ENCODE measurements at places on chromosomes 12 and 14. TPM values are rescaled to one million over a fixed set of nuclear protein-coding genes. Genes with fewer than 3 reads are reported as not detected.

FCF1 gene
- 25.9 TPM for total RNA-seq

DNA sequence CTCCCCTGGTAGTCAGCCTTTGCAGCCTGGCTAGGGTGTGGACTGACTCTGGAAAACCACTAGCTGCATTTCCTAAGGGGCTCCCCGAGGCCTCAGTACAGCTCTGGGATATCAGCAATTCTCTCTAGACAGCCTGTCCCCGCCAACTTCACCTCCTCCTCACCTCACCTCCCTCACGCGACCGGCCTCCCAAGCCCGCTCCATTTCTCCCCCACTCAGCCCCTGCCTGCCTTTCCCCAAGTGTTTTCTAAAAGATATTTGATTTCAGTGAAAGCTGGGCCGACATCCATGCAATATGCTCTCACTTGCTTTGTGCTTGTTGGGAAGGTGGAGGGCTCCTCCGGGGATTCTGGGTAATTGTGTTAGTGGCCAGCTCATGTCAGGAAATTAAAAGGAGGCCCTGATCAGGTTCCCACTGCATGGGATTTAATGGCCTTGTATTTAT is 91.8 kb downstream of the ESRRB start:
- no peak overlapping the region for H3K4me3 ChIP-seq
- DNase-seq = no peak
- H3K36me3 ChIP-seq = no peaks in the 10 kb centered on the region
- H3K4me1 ChIP-seq = no peaks in the 10 kb centered on the region
- H3K27ac ChIP-seq = no peak overlapping the region

GRCh38 chr12:123960029-123960735 is 12.4 kb downstream of the CCDC92 start:
- H3K27me3 ChIP-seq = no peaks in the 10 kb centered on the region
- peaks cover 1% of the 10 kb centered on the region for H3K36me3 ChIP-seq
- no peak overlapping the region for H3K4me3 ChIP-seq

GRCh38 chr14:79580906-79581305 is 630.4 kb downstream of the DIO2 start:
- peaks cover 67% of the 10 kb centered on the region for H3K4me1 ChIP-seq
- H3K27ac ChIP-seq = no peak overlapping the region
- DNase-seq = no peak

SNRPF gene
- 25.9 TPM for total RNA-seq

DNA sequence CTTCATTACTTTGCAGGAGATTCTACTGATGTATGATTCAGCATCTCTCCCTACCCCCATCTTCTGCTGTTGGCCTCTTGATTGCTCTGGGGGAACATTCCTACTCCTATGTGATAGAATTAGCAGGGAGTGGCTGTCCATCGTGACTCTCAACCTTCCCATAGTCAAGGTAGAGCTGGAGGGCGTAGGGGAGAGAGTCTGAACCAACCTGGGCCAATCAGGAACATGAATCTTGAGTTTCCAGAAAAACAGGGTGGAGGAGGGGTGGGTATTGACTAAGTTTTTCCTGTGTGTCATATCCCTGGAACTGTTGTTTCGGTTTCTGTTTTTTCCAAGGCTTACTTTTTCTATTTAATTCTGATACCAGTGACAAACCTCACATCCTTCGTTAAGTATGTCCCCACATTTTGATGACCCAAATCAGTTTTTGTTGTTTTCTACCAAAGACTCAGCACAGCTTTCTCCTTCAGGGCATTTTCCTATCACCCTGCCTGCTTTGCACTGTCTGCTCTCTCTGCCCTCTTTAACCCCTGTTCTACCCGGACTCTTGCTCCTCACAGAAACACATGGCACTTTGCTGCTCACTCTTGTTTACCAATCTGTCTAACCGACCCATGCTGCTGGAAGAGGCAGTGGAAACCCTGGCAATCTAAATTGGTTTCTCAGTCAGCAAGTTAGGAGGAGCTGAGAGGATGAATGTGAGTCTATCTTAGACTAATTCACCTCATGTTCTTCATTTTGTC is 1428.3 kb downstream of the AACS start:
- no peaks in the 10 kb centered on the region for H3K36me3 ChIP-seq
- no peaks in the 10 kb centered on the region for H3K4me1 ChIP-seq
- DNase-seq = no peak
- H3K27ac ChIP-seq = no peak overlapping the region
- no peak overlapping the region for H3K4me3 ChIP-seq
- no peaks in the 10 kb centered on the region for H3K27me3 ChIP-seq

GRCh38 chr12:2925322-2925995 is 33.7 kb upstream of the TEAD4 start:
- H3K27ac ChIP-seq = no peak overlapping the region
- DNase-seq = peak; percentile 13
- H3K27me3 ChIP-seq = no peaks in the 10 kb centered on the region
- peaks cover 18% of the 10 kb centered on the region for H3K4me1 ChIP-seq

- H3K27ac ChIP-seq = no peak overlapping the region
- H3K36me3 ChIP-seq = peaks cover 22% of the 10 kb centered on the region
- no peak overlapping the region for H3K4me3 ChIP-seq
Observed at GRCh38 chr12:1590221-1590979, 4.0 kb downstream of the FBXL14 start.

- H3K4me3 ChIP-seq = no peak overlapping the region
- no peak for DNase-seq
- H3K27me3 ChIP-seq = peaks cover 11% of the 10 kb centered on the region
- H3K4me1 ChIP-seq = peaks cover 8% of the 10 kb centered on the region
Observed at GRCh38 chr14:24056800-24057184, 5.0 kb downstream of the CARMIL3 start.

- H3K27me3 ChIP-seq = no peaks in the 10 kb centered on the region
- H3K4me1 ChIP-seq = peaks cover 19% of the 10 kb centered on the region
- no peak overlapping the region for H3K27ac ChIP-seq
- DNase-seq = no peak
Observed at GRCh38 chr12:25970082-25970481, 11.6 kb downstream of the RASSF8 start.

KLRG1 gene
- 0.13 TPM for total RNA-seq

DNA sequence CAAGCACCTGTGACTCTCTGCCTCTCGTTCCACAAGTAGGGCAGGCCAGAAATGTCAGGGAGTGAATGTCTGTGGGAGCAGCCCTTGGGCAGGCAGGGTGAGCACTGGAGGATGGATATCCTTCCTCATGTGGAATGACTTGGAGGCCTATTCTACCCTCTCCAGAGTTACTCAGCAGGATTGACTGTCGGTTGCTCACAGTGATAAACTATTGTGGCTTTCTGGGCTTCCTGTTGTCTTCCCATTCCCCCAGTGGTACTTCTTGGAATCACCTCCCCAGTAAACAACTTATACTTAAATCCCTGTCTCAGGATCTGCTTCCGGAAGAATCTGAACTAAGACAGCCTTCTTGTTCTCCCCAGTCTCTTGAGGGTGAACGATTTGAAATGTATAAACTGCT is 79.6 kb upstream of the MANSC4 start:
- no peaks in the 10 kb centered on the region for H3K36me3 ChIP-seq
- no peak overlapping the region for H3K4me3 ChIP-seq
- H3K27ac ChIP-seq = no peak overlapping the region
- peaks cover 7% of the 10 kb centered on the region for H3K4me1 ChIP-seq
- DNase-seq = no peak
